ENCODE measurements at places on chromosomes 6 and 20.
A peak's percentile ranks its signal among the peaks of the same experiment; 100 is the strongest.

DNA sequence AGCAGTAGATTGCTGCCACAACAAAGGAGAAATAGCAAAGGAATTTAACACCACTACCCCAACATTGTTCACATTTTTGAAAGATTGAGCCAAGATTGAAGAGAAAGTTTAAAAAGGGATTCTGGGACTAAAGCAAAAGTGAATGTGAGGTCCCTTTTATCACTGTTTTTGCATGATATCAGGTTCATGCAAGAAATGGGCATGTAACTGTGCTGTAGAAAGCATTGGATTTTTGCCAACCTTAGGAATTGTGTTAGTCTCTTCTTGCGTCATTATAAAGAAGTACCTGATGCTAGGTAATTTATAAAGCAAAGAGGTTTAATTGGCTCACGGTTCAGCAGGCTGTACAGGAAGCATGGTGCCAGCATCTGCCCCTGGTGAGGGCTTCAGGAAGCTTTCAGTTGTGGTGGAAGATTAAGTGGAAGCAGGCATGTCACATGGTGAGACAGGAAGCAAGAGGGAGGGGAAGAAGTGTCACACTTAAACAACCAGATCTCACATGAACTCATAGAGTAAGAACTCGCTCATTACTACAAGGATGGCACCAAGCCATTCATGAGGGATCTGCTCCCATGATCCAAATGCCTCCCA lies 4.6 kb upstream of the GJB7 start:
- DNase-seq = no peak

DNA sequence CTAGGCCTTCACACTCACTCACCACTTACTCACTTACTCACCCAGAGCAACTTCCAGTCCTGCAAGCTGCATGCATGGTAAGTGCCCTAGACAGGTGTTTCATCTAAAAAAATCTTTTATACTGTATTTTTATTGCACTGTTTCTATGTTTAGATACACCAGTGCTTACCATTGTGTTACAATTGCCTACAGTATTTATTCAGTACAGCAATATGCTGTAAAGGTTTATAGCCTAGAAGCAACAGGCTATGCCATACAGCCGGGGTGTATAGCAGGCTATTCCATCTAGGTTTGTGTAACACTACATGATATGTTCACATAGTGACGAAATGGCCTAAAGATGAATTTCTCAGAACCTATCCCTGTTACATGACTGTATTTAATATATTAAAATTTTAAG lies 37.1 kb upstream of the KCNK5 start:
- DNase-seq = no peak

DNA sequence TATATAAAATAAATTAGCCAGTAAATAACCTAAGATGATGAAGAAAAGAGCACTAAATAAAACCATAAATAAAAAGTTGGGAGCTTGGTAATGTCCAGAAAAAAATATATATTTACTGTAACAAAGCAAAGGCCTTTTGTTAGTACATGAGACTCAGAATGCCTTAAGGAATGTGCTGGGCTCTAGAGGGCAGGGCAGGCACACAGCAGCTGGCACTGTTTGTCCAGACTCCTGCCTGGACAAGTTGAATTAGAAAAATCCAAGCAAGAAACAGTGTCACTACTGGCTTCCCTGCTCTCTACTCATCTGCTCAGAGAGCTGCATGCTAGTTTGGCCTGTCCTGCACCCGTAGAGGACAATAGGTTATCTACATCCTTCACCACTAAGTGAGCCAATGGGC lies 8.8 kb downstream of the DEFB129 start:
- no peak for DNase-seq

- DNase-seq = peak; percentile 28
These were observed 339.6 kb downstream of the ARHGAP18 start for GRCh38 chr6:129370268-129370916.

GRCh38 chr6:7895125-7895423 lies 15.5 kb downstream of the TXNDC5 start:
- DNase-seq = no peak
